ENCODE measurements at places on chromosomes 11 and 22.

DNA sequence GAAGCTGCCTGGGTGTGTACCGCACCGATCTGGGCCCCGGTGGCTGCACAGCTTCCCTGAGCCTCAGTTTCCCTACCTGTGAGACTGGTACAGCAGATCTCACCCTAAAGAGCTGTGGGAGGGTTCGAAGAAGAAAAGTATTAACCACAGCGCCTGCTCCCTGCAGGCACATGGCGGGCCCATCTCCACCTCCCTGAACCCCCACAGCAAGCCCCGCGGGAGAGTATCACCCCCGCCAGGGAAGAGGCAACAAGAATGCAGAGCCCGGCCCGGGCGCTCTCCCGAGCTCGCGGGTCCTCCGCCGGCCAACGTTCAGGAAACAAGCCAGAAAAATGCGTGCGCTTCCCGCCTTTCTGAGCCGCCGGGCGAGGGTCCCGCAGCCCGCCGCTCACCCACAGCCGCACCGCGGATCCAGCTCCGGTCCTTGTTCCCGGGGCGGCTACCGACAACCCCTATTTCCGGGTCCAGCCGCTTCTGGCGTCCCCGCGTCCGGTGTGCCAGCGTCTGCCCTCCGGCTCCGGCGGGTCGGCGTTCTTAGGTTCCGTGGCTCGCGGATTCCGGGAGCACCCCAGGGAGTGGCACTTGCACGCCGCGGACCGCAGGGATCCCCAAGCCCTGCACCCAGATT, at the start of gene TOP3B:
Gene TOP3B, minus strand, starts transcription at position 450 of the 628 bp plus-strand sequence. CDS start 7,078 bp downstream, outside the sequence.
- peak; percentile 72 for DNase-seq

DNA sequence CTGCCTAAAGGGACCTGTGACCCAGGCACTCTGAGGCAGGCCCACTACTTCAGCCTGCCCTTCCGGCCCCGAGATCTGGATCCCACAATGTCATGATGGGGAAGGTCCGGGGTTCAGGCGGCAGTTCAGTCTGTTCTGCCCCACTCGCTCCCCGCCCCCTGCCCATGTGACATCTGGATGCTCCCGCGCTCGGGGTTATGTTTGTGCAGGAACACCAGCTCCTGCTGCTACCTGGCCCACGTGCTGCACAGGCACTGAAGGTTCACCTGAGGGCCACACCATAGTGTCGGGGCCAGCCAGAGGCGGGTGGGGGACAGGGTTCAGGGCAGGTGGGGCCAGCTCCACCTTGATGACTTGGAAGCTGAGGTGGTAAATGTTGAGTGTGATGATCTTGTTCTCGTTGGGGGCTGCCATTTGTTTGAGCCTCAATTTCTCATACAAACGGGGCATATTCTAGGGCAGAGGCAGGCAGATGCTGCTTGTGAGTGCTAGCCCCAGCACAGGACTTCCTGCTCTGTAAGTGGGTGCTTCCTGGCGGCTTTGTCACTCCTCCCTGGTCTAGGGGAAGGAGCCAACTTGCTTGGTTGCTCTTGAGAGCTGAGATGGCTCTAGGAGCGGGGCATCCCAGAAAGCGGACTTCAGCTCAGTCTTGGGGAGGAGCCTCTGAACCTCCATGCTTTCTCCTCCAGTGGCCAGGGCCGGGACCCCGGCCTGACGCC, 4.4 kb upstream of the SIPA1 start:
- no peak for DNase-seq

GRCh38 chr22:49136041-49136815, 691.4 kb downstream of the BRD1 start:
- no peak for DNase-seq

DNA sequence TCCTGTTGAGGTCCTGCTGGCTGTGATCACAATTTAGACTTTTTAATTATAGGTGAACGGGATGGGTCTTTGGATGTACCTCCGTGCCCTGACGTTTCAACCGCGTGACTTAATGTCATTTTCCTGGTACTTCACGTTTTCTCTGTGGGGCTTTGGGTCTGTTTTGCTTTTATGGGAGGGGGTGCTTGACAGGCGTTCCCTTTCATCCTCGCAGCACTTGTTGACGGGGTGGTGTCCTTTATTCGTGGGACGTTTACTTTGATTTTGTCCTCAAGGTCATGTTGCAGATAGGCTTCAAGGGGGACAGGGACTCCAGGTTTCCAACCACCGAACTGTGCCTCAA, 994 bp downstream of the PPP6R3 start:
- DNase-seq: no peak

- DNase-seq: no peak
Measured at GRCh38 chr11:111303461-111303860, 5.1 kb downstream of the POU2AF3 start.

GRCh38 chr11:9090488-9091043, 833 bp downstream of the SCUBE2 start:
- DNase-seq: no peak

GRCh38 chr11:2934611-2935239, 5.5 kb upstream of the PHLDA2 start:
- no peak for DNase-seq

DNA sequence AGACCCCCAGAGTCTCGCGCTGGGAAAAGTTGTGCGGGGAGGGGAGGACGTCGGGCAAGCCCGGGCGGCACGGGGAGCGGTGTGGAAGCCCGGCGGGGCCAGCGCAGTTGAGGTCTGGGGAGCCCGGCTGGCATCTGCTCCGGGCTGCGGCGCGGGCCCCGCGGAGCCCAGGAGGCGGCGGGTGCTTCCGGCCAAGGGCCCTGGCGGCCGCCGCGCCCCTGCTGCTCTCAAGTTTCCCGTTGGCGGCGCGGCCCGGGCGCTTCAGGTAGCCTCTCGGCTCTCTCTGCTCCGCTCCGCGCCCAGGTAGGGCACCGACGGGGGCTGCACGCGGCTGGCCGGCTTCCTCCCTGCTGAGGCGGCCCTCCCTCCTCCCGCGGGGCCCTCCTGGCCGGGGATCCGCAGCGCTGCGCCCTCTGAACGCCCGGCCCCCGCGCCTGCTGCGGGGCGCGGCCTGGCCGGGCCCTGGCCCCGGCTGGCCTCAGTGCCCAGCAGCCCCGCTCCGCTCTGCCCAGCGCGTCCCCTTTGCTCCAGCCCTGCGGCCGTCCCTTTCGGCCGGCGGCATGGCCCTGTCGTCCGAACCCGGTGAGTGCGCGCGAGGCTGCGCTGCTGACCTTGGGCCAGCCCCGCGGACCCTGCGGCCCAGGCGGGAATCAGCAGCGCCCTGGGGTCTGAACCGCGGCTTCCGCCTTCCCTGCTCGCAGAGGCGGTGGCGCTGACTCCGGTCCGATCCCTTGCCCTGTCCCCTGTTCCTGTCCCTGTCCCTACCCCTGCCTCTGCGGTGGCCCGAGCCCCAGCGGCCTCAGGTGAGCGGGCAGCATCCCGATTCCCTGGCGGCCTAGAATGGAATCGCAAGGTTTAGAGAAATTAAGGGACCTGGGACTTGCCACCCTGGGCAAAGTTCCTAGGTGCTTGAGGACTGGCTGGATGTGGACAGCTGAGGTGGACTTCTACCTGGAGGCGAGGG, 4.3 kb upstream of the AMPD3 start:
- DNase-seq: peak; percentile 54

- no peak for DNase-seq
Measured at GRCh38 chr22:46863794-46864193, 101.3 kb downstream of the TBC1D22A start.

DNA sequence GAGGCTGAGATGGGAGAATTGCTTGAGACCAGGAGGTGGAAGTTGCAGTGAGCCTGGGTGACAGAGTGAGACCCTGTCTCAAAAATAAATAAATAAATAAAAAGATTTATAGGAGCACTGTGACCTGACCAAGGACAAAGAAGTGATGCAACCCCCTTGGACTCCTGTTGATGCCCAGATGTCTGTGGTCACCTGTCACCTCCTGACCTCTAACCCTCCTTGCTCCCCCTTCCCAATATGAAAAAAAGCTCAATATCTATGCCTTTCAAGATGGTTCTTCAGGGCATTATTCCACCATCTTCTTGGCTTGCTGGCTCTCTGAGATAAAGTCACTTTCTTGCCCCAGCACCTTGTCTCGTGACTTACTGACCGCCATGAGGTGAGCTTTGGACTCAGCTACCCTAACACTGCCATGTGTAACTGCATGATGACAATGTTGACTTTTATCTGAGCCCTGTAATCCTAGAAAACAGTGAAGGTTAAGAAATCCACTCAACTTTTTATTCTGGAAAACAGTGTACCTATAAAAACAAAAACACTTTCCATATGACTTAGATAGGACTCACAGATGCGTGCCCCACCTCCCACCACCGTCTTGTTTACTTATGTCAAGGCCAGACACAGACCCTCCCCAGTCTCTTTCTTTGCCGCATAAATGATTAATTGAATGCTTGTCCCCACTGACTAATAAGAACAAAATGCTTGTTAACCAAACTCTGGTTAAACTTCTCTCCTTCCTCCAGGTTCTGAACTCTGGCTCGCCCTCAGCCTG, 360.5 kb downstream of the BUD13 start:
- DNase-seq: no peak

- no peak for DNase-seq
Measured at GRCh38 chr11:114982141-114982540, 303.8 kb downstream of the NXPE2 start.

DNA sequence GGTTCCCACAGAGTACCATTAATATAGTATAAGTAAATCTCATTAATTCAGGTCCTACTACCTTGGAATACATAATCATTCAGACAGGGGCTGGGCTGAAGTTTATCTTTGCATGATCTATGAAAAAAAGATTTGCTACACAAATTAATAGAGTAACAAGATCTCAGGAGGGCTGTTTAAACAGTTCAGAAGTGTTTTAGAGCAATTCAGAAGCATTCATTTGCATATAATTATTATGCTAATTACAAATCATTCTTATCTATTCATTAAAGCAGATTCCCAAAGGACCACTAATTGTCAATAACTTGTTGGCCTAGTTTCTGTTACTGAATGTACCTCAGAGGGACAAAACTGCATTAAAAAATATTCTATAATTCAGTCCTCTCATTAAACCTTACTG, 40.5 kb downstream of the PITPNB start:
- no peak for DNase-seq

DNA sequence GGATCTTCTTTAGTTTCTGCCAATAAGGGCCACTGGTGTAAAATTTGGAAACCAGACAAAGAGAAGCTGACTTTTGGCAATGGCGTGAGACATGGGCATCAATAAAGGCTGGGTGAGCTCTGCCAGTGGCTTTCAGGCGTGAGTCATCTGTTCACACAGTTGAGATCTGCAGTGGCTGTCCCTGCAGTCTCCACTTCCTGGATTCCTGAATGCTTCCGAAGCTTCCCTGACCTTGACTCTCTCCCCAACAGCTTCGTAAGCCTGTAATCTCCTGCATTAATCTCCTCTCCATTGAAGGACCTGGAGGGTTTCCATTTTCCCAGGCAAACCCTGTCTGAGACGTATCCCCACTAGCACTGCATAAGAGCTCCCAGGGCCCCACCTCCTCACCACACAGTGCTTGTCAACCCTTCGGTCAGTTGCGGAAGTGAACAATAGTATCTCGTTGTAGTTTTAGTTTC, 574.7 kb downstream of the TBC1D22A start:
- no peak for DNase-seq

GRCh38 chr11:25039165-25039564, 542.3 kb downstream of the LUZP2 start:
- DNase-seq: no peak

- no peak for DNase-seq
Measured at GRCh38 chr22:47270463-47271135, 508.1 kb downstream of the TBC1D22A start.

DNA sequence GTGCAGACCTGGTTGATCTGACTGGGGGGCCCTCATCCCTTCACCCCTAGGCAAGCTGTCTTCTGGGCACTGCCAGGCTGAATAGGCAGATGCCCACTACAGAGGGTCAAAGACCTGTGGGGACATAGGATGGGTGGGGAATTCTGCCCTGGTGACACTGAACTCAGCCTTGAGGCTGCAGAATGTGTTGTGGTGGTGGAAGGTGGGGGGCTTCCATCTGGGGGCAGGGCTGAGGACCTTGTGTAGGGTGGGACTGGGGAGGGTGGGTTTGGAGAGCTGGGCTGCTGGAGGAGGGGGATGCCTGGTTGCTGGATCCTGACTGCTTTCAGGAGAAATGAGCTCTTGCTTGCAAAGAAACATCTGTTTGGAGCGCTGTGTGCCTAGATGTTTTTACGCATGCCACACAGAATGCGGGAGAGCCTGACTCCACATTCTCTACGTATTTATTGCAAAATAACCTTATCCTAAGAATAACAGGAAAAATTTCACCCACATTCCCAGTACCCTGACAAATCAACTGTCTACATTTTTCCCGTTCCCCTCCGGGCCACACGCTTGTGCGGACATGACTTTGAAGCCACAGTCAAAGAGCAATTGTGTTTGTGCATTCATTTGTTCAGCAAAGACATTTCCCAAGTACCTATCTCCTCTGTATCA, 18.3 kb downstream of the SMIM38 start:
- DNase-seq: no peak

DNA sequence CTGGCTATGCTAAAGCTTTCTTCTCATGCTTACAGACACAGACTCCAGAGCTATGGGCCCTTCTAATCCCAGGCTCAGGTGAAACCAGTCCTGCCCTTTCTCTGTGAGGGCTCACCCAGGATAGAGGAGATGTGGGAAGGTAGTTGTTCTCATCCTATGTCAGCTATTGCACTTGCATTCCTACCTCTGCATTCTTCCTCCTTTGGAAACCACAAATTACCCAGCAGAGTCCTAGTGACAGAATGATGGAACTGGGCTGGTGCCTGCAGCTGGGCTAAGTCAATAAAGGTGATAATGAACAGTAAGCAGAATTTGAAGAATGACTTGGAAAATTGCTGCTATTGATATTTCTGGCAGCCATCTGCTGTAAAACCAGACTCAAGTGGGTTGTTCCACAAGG, 560.0 kb downstream of the TMEM135 start:
- no peak for DNase-seq

GRCh38 chr11:12640355-12640754, 33.9 kb upstream of the TEAD1 start:
- DNase-seq: no peak

- DNase-seq: peak; percentile 17
Measured at GRCh38 chr22:19892257-19892879, 37.7 kb upstream of the GNB1L start.

DNA sequence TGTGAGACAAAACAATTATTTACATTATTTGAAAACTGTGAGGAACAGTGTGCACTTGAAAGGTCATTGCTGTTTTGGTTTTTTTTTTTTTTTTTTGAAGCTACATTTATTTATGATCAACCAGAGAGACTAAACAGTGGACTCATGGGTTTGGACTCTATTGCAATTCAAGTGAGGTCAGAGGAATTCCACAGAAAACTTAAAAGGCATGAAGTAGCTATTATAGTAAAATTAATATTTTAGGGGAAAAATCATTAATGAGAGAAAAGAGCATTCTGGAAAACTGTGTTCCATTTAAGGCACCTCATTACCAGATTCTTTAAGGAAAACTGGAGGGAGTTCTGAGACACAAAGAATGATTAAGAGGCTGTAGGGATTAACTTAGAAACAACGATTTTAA, 102.8 kb downstream of the WNT11 start:
- DNase-seq: no peak

DNA sequence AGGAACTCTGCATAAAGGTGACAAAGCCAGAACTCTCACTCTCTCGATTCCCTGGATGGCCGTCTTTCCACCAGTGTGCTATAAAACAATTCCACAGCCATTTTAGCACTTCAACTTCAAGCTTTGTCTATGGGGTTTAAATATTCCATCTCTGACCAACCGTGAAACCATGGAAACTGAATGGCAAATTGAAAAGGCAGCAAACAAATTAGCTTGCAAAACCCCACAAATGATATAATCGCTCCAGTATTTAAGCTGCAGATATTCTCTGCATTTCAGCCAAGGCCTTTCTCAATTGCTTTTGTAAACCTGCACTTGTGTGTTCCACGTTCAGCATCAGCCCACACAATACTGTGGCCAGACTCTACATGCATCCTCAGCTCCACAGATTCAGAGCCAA, 131.7 kb upstream of the ISX start:
- DNase-seq: no peak

Measured in stimulated activated naive B cell treated with anti-CD40 and anti-IgM and Interleukin-4, amounts not matched to agents 10 μg/mL and 1 μg/mL and 100 μg/mL, for 72 hours (primary cell).